ENCODE measurements at places on chromosomes 12 and 14.

DNA sequence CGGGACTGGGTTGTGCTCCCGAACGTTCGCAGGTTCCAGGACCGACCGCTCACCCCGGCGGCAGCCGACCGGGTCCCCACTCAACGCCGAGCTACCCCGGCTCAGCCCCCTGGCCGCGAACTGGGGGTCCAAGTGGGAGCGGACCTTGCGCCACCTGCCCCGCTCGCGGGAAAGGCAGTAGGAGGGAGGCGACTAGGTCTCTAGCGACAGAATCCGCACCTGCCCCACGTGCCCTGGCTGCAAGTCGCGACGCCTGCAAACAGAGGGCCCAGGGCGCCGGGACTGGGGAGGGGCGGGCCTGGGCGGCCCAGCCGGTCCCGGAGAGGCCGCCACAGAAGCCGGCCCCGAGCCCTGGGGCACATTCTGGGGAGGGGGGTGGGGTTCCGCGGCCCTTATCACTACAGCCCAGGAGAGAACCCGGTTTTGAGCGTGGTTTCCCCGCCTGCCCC is 239.2 kb upstream of the CPNE8 start:
- no peak for DNase-seq

GRCh38 chr12:52314511-52314910 is 6.7 kb downstream of the KRT83 start:
- no peak for DNase-seq

DNA sequence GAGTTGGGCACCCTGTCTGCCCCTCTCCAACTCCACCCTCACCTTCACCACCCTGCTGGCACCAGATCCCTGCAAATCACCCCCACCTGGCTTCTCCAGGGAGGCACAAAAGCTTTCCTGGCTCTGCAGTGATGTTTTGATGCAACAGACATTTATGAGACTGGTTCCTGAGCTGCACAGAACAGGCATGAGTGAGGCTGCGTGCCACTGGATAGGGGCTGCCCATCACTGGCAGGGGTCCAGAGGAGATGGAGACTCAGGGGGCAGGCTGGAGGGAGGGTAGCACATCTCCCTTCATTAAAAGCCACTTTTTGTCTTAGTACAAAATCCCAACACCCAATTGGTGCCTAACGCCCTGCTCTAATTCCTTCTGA is 17.3 kb upstream of the ZDHHC22 start:
- no peak for DNase-seq

GRCh38 chr12:52969166-52969795 is 20.4 kb downstream of the KRT18 start:
- no peak for DNase-seq

DNA sequence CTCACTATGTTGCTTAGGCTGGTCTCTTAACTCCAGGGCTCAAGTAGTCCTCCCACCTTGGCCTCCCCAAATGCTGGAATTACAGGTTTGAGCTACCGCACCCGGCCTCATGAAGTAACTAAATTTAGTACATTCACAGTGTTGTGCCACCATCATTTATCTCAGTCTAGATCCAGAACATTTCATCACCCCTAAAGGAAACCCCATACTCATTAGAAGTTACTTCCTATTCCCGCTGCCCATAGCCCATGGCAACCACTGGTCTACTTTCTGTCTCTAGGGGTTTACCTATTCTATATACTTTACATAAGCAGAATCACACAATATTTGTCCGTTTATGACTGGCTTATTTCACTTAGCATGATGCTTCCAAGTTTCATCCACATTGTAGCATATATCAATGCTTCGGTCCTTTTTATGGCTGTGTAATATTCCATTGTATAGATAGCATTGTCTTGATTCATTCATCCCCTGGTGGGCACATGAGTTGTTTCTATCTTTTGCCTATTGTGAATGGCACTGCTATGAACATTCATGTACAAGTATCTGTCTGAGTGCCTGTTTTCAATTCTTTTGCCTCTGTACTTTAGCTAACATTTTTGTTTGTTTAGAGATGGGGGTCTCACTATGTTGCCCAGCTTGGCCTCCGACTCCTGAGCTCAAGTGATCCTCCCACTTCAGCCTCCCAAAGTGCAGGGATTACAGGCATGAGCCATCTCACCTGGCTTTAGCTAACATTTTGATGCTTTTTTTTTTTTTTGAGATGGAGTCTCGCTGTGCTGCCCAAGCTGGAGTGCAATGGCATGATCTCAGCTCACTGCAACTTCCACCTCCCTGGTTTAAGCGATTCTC is 10.2 kb upstream of the SH2B3 start:
- DNase-seq, result no peak

GRCh38 chr12:113818833-113819232 is 147.3 kb downstream of the RBM19 start:
- no peak for DNase-seq

- DNase-seq, result peak; percentile 31
Observed at GRCh38 chr14:49461529-49462401, 124.4 kb downstream of the RPS29 start.

DNA sequence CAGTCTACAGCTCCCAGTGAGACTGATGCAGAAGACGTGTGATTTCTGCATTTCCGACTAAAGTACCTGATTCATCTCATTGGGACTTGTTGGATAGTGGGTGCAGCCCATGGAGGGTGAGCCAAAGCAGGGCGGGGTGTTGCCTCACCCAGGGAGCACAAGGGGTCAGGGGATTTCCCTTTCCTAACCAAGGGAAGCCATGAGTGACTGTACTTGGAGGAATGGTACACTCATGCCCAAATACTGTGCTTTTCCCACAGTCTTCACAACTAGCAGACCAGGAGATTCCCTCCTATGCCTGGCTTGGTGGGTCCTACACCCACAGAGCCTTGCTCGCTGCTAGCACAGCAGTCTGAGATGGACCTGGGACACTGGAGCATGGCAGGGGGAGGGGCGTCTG is 21.0 kb upstream of the ABCC9 start:
- DNase-seq, result no peak

- DNase-seq, result peak; percentile 12
Observed at GRCh38 chr12:31737763-31738162, 8.9 kb upstream of the AMN1 start.

DNA sequence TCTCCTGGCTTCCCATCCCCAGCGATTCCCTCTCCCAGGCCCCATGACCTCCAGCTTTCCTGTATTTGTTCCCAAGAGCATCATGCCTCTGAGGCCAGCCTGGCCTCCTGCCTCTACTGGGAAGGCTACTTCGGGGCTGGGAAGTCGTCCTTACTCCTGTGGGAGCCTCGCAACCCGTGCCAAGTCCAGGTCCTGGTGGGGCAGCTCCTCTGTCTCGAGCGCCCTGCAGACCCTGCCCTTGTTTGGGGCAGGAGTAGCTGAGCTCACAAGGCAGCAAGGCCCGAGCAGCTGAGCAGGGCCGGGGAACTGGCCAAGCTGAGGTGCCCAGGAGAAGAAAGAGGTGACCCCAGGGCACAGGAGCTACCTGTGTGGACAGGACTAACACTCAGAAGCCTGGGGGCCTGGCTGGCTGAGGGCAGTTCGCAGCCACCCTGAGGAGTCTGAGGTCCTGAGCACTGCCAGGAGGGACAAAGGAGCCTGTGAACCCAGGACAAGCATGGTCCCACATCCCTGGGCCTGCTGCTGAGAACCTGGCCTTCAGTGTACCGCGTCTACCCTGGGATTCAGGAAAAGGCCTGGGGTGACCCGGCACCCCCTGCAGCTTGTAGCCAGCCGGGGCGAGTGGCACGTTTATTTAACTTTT is 14.3 kb downstream of the C12orf43 start:
- no peak for DNase-seq

DNA sequence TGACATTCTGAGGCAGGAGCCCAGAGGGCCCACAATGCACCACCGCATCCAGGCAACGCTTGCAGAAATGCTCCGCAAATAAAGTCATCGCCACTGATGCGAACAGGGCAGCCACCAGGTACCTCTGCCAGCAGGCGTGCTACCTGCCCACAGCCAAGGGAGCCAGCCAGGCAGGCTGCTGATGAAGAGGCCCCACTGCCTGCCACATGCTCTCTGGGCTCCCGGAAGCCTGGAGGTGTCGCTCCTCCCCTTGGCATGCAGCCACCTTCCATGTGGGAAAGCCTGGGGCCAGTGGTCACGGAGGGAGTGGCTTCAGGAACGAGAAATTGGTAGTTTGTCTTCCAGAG is 14.7 kb downstream of the GPR132 start:
- DNase-seq, result no peak

- DNase-seq, result no peak
Observed at GRCh38 chr12:112989806-112990205, 11.5 kb downstream of the OAS2 start.

DNA sequence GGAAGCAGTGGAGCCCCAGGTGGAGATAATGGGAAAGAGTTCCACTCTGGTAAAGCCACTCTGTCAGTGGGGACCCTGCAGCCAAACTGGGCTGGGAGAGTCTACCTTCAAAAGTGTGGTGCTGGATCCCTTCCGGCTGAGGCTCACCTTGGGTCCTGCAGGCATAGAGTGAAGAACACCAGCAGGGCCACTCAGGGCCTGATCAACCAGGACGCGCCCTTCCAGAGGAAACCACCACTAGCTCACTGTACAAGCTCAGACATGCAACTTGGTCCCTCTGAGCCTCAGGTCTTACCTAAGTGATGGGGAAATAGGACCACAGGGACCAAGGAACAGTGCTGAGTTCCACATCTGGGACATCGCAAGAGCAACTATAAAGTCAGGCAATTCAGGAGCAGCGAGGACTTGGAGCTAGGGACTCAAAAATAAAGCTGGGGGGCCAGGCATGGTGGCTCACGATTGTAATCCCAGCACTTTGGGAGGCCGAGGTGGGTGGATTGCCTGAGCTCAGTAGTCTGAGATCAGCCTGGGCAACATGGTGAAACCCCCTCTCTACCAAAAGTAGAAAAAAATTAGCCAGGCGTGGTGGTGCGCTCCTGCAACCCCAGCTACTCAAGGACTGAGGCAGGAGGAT is 5.9 kb upstream of the PRPH start:
- DNase-seq, result no peak

DNA sequence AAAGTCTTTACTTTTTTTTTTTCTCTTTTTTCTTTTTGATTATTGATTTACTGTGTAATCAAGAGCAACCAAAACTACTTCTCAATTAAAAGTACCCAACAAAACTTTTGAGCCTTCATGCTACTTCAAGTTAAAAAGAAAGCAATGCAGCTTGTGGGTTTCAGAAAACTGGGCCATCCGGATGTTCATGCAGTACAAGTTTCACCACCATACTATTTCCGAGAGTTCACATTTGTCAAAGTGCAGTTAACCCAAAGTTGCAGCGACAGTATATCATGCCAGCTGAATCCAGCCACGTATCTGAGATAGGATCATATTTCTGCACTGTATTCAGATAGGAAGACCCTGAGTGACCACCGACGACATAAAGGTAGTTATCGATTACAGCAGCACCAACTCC is 33.0 kb downstream of the KLHL28 start:
- DNase-seq, result no peak

- no peak for DNase-seq
Observed at GRCh38 chr12:848882-849527, 96.6 kb downstream of the WNK1 start.

- no peak for DNase-seq
Observed at GRCh38 chr14:63666335-63666734, 24.7 kb upstream of the WDR89 start.

DNA sequence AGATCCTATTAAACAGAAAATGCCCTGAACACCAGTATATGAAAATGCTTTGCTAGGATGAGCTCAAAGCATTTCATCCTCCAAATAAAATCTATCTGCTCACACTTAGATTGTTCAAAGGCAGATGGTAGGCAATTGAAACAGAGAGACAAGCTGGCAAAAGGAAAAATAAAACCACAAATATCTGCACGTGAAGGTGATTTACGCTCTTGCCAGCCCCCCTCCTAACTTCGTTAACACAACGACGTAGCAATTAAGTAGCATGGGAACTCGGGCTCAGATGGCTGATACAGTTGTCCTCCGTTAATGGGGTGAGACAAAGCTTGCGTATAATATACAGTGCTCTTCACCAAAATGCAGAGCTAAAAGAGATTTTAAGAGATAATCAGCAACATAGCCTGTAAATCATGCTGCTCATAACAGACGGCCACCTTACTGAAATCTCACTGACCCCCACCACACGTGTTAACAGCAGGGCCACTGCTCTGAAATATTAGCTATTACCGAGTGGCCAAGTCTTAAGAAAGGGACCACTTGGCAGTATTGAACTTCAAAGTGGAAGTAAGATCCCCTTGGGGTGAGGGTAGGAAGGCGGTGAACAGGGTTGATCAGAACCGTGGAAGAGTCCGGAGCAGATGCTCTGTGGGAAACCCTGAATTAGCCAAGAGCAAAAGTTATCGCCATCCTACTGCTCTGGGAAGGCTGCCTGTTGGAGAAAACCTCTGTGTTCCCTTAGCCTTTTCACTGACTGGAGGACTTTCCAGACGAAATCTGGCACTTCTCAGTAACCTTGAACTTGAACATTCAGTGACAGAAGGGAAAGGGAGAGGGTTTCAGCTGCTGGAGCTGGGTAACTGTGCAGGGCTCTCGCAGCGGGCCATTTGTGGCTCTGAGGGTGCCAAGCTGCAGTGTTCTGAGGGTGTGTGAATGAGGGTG is 23.1 kb downstream of the ETV6 start:
- DNase-seq, result no peak

DNA sequence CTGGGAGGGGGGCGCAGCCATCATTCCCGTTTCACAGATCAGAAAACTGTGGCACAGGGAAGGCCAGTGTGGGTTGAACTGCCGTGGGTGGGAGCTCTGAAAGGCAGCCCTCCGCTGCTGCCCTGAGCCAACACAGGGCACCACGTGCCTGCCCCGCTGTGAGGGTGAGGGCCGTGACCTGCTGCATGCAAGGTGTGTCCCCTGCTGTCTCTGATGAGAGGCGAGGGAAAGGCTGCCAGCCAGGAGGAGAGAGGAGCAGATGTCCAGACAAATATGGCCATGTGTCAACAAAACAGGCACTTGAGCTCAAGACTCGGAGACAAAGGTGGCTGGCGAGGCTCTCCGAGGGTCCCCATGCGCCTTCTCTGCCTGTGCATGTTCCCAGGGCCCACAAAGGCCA is 108.8 kb downstream of the RBM19 start:
- no peak for DNase-seq

- no peak for DNase-seq
Observed at GRCh38 chr14:84397631-84398030, 1132.3 kb upstream of the FLRT2 start.

DNA sequence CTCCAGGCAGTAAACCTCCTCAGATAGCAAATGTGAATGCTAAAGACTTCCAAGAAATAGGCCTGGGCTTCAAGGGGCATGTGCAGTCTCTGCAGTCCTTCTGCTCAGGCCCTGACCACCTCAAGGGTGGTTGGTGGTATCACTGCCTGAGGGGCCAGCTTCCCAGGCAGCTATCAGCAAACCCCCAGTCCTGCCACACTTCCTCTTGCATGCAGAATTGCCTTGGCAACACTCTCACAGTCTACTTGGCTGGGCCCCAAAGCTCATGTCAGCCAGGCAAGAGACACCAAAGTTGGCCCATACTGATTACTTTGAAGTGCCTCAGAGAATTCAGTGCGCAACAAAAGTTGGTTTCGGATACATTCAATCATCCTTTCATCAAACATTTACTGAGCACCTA is 3.5 kb upstream of the ASB8 start:
- DNase-seq, result no peak

DNA sequence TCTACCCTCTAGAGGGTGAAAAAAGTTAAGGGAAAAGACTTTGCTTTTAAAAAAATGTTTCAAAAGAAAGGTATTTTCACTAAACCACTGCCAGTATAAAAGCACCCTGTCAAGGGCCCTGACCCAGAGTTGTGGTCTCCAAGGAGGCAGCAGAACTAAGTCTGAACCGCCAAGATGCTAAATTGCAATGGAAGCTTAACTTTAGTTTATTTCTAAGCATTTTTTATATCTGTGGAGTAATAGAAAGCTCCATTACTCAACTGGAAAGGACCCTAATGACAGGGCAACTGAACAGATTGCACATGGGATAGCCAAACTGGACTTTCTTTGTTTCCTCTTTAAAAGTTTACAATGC is 379.8 kb downstream of the NAV3 start:
- DNase-seq, result no peak
